ENCODE measurements at places on chromosomes 11 and 22. TPM values are rescaled to one million over a fixed set of nuclear protein-coding genes. Genes with fewer than 3 reads are reported as not detected.

DNA sequence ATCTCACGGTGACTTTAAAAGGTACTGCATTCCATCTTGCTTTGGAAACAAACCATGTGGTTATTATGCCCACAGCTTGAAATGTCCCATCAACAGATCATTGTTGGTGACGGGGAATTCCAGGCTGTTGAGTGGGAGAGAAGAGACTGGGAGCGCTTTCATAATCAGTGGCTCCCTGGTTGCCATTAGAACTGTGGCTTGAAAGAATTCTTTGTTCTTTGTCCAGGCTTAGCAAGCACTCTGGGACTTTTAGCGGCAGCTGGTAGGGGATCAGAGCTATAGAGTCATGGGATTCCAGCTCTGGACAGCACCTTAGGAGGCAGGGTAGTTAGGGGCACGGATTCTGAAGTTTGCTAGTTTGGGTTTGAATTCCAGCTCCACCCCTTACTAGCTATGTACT is 22.0 kb downstream of the MMP20 start:
- DNase-seq = no peak

DNA sequence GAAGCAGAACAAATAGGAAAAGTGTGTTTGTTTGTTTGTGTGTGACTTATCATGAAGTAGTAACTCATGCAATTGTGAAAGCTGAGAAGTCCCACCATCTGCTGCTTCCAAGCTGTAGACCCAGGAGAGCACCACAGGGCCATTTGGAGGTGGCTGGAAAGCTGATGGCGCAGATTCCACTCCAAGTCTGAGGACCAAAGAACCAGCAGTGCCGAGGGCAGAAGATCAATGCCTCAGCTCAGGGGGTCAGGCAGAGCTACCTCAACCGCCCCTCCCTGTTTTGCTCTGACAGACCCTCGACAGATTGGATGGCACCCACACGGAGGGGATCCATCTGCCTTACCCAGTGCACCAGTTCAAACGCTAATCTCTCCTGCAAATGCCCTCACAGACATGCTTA is 896.2 kb downstream of the BRD1 start:
- DNase-seq = no peak

- DNase-seq = no peak
Observed at GRCh38 chr11:83659466-83659865, 373.3 kb upstream of the CCDC90B start.

DNA sequence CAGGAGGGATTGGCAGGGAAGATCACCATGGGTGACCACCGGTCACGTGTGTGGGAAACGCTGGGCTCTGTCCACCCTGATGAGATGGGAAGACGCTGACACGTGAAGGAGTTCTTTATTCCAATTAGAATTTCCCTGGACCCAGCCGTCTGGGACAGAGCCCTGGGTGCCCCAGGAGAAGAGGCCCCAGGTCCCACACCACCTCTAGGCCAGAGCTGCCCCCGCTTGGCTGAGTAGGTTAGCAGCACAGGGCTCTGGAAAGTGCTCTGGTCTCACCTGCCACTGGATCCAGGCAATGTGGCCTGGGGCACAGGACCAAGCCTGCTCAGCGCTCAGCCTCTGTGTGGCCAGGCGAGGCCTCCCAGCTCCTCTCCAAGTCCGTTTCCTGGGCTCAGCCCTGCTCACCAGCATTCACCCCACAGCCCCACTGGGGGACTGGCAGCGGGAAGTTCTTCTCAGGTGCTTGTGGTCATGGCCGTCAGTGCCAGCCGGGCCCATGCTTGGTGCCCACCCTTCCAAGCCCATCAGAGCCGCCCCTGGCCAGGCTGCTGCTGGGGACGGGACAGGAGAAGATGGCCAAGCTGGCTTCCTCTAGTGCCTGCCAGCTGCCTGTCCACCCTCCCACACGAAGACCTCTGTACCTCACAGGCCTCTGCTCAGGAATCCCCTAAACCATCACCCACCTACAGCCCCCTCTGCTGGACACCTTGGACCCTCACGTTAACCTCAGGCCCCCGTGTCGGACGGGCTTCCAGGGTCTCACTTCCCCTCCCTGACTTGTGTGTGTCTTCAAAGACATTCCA is 62.5 kb upstream of the FGF3 start:
- DNase-seq = no peak

GRCh38 chr22:47716890-47717615 is 954.6 kb downstream of the TBC1D22A start:
- no peak for DNase-seq

- no peak for DNase-seq
Observed at GRCh38 chr11:18791969-18792628, 501 bp upstream of the PTPN5 start.

- no peak for DNase-seq
Observed at GRCh38 chr11:36039471-36039870, 95.6 kb downstream of the LDLRAD3 start.

DNA sequence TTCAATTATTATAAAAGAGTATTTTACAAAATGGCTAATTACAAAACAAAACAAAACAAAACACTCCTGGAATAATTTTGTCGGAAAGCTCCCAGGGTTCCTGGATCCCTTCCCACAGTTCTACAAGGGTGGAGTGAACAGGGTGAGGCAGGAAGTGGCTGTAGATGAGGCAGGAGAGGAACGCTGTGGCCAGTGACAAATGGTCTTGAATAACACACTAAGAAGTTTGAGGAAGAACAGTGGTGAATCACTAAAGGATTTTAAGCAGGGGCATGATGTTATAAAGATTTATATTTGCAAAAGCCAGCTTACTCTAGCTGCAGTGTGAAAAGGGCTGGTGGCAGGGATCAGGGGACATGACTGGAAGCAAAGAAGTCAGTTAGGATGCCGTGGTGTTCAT is 33.8 kb upstream of the APOA1 start:
- no peak for DNase-seq

DNA sequence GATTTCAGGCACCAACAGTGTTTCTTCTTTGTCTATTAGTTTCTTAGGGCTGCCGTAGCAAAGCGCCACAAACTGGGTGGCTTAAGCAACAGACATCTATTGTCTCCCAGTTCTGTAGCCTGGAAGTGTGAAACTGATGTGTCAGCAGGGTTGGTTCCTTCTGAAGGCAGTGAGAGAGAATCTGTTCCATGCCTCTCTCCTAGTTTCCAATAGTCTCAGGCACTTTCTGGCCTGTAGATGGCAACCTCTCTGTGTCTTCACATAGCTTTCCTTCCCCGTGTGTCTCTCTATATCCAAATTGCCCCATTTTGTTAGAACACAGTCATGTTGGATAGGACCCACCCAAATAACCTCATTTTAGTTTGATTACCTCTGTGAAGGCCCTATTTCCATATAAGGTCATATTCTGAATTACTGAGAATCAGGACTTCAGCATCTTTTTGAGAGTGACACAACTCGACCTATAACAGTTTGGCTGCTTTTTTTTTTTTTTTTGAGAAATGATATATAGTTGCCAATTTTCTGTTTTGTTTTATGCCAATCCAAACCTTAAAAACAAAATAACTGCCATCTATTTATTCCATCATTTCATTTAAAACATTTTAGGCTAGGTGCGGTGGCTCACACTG is 108.2 kb downstream of the SLC36A4 start:
- DNase-seq = peak; percentile 54

- DNase-seq = no peak
Observed at GRCh38 chr11:67516806-67517205, 6.4 kb downstream of the CABP2 start.

DNA sequence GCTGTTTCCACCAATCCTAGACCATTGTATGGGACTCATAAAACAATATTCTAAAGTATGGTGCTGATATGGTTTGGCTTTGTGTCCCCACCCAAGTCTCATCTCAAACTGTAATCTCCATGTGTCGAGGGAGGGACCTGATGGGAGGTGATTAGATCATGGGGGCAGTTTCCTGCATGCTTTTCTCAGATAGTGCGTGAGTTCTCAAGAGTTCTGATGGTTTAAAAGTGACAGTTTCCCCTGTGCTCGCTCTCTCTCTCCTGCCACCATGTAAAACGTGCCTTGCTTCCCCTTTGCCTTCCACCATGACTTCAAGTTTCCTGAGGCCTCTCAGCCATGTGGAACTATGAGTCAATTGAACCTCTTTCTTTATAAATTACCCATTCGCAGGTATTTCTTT is 29.2 kb upstream of the FEZ1 start:
- no peak for DNase-seq

DNA sequence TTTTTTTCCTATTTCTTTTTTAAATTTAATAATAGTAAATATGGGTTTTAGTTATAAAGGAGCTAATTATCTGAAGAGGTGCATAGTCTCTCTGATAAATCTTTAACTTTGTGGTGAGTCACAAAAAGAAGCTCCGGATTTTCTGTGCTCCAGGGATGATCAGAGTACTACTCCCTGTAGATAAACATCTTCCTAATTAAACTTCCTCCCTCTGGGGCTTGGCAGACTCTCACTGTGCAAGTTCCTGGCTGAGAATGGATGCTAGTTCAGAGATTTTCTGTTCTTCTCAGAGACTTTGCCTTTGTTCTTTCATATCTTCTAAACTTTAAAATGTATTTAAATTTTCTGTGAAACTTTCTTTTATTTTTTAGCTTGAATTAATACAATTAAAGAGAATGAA is at the start of gene OR10G7:
TSS of gene OR10G7 (minus strand) at position 72 of the 400 bp plus-strand sequence. CDS start 2,324 bp downstream, outside the sequence.
- peak; percentile 4 for DNase-seq

DNA sequence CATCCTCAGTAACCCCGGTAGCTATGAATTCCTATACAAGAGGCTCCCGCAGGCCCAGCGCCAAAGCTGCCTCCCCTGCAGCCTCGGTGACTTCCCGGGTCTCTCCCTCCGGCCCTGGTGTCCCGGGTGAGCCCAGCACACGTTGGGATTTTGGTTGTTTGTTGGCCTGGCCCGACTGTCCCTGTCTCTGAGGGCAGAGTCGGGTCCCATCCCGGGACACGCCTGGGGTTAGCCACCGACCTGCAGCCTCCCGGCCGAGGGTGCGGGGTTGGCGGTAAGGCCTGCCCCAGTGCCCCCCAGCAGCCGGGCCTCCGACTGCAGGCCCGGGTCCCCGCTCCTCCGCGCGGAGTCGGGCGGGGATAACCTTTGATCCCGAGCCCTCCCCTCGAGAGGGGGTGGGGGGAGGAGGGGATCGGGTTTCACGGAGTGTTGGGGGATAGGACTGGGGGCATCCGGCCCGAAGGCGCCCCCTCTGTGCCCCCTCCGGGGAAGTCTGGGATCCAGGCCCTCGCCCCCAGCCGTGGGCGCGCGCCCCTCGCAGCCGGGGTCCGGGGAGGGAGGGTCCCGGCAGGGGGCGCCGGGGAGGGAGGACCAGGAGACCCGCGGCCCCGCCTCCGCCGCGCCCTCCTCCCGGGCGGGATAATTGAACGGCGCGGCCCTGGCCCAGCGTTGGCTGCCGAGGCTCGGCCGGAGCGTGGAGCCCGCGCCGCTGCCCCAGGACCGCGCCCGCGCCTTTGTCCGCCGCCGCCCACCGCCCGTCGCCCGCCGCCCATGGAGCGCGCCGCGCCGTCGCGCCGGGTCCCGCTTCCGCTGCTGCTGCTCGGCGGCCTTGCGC is at the start of gene FBLN1:
TSS of gene FBLN1 (plus strand) at position 669 of the 835 bp plus-strand sequence. CDS start at position 772, 103 bp downstream.
- peak; percentile 83 for DNase-seq

- DNase-seq = no peak
Observed at GRCh38 chr11:43735961-43736360, 55.4 kb downstream of the HSD17B12 start.

- DNase-seq = no peak
Observed at GRCh38 chr22:32744176-32744959, 57.1 kb upstream of the TIMP3 start.

GRCh38 chr11:102268083-102268984 is 49.0 kb upstream of the BIRC3 start:
- DNase-seq = peak; percentile 95

DNA sequence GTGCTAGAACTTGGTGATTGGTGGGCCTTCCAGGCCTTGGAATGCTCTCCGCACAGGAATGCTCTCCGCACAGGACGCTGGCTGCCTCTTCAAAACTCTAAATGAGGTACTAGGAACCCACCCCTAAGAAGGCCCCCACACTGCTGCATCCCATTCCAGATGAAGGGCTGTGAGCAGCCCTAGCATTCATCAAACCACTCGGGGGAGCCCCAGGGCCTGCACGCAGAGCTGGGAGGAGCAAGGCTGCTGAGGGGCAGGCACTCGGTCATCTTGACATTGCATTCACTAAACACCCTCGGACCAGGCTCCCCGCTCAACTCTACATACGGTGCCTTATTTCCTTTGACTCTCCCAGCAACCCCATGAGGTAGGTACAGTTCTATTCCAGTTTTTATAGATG is 49.2 kb upstream of the EMID1 start:
- peak; percentile 28 for DNase-seq

DNA sequence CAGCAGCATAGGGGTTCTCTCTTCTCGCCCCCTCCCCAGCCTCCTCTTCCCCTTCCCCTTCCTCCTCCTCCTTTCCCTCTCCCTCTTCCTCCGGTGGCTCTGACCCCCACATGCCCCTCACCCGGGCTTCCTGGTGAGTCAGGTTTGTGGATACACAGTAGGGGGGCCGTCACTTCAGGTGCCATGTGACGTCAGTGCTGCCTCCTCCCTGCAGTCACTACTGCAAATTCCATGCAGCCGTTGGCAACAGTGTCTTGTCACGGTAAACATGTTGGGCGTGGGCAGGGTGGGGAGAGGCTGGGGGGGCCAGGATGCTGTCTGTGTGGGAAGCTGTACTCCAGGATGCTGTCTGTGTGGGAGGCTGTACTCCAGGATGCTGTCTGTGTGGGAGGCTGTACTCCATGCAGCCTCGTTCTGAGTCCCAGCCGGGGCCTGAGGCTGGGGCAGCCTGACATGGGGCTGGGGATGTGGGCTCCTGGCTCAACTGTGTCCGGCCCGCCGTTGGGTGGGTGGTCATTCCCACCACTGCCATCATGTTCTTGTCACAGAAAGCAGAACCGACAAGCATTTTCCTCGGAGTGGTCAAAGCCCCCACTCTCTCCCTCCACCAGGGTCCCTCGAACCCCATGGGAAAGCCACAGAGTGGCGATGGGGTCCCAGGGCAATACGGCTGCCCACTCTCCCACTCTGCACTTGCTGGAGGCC is 2.4 kb upstream of the MUC2 start:
- DNase-seq = peak; percentile 62

- no peak for DNase-seq
Observed at GRCh38 chr22:19632668-19633148, 81.6 kb upstream of the SEPTIN5 start.

DNA sequence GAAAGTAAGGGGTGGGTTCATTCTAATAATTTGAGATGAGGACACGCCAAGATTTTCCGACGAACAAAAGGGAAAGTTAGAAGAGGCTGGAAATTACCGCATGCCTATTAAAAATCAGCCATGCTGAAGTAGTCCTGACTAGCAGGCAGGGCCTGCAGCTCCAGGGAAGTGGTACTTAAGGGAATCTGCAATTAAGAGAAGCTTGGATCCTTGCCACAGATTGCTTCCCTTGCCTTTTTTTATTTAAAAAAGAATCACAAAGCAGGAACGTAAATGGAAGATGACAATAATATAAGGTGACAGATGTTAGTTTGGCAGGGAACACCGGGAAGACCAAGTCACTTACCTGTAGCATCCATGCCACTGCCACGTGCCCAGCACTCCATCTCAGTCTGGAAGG is 359.3 kb downstream of the CADM1 start:
- DNase-seq = no peak

The GAL gene
- 0.44 TPM for total RNA-seq

The LSP1 gene
- 27.1 TPM for total RNA-seq

The VSIG10L2 gene
- not detected for total RNA-seq

The IGF2 gene
- 1,507 TPM for total RNA-seq

The TMPRSS13 gene
- 1.3 TPM for total RNA-seq

The OR51I1 gene
- not detected for total RNA-seq

The RFPL2 gene
- total RNA-seq = 0.48 TPM

The SLC17A6 gene
- not detected for total RNA-seq

The POU2AF1 gene
- 0.08 TPM for total RNA-seq

The FBXO7 gene
- total RNA-seq = 91.3 TPM
